ENCODE measurements at places on chromosomes 7 and 10.

GRCh38 chr7:105202616-105203015 is 186.1 kb downstream of the SRPK2 start:
- no peak for DNase-seq

DNA sequence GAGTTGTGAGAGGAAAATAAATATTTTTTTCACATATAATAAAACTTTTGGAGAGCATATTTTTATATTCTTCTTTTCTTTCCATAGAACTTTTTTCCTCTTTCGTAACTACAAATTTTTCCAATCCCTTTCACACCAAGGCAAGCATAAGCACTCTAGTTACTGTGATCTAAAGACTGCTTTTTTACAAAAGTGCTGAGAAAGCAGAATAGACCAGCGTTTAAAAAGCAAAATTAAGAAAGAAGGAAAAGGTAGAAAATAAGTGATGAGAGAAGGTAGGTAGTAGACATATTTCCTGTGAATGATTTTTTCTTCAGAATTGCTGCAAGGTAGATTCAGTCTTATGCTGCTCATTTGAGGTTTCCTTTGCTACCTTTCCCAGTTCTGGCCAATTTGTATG is 195.5 kb downstream of the MBL2 start:
- no peak for DNase-seq

GRCh38 chr10:22754296-22754695 is 39.9 kb upstream of the PIP4K2A start:
- DNase-seq: no peak

DNA sequence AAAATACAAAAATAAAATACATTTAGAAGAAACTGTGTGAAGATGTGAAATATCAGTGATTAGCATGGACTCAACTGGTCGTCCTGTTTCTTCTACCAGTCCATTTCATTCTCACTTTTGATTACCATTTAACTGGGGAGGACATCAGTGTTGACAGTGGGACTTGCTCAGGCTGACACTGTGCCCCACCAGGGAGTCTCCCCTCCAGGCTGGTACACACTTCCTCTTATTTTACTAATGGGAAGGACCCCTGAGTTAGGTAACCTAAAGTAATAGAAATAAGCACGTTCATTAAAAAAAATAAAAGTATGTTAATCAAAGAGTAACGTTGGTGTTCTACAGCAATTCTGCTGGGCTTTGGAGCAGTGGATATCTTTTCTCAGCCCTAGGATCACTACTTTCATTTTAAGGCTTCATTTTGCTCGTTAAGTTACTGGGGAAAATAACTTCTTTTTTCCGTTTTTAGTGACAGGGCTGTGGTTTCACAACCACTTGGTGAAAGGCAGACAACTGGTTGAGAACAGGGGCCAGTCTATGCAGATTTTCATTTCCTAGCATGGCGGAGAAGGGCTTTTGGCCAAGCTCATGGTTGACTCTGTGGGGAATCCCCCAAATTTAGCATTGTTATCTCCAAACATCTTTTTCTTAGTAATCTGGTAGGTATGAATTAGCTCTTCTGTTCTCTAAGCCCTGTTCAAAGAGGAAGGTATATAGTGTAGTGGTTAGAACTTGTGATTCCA is 2.1 kb downstream of the SNX10 start:
- peak; percentile 54 for DNase-seq

GRCh38 chr7:91690541-91691070 is 189.9 kb downstream of the MTERF1 start:
- no peak for DNase-seq

- DNase-seq: no peak
Measured at GRCh38 chr7:100247152-100247757, 27.5 kb downstream of the PVRIG start.

DNA sequence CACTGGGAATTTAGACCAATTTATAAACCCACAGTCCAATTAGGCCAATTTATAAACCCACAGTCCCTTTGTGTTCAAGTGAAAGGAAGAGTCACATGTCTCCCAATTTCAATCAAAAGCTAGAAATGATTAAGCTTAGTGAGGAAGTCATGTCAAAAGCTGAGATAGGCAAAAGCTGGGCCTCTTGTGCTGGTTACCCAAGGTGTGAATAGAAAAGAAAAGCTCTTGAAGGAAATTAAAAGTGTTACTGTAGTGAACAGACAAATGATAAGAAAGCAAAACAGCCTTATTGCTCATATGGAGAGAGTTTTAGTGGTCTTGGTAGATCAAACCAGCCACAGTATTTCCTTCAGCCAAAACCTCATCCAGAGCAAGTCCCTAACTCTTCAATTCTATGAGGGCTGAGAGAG is 245.0 kb downstream of the HDAC9 start:
- DNase-seq: no peak

- DNase-seq: no peak
Measured at GRCh38 chr7:73815436-73815835, 15.4 kb upstream of the CLDN4 start.

DNA sequence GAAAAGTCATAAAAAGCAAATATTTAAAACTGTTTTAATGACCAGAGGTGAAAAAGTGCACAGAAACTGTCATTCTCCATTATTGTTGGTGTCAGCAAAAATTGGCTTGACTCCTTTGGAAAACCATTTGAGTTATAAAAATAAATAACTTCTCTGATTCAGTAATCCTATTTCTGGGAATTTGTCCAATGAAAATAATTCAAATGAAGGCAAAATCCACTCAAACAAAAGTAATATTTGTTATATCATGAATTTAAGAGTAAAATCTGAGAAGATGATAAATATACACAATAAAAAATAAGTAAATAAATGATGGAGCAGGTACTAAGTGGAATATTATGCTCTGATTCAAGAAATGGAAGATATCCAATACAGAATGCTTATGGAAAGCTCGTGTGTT is 326.6 kb upstream of the KLF6 start:
- no peak for DNase-seq

GRCh38 chr7:80279760-80280159 is 145.1 kb downstream of the GNAI1 start:
- DNase-seq: no peak

GRCh38 chr10:14588084-14588937 is 186.4 kb downstream of the FAM107B start:
- no peak for DNase-seq

DNA sequence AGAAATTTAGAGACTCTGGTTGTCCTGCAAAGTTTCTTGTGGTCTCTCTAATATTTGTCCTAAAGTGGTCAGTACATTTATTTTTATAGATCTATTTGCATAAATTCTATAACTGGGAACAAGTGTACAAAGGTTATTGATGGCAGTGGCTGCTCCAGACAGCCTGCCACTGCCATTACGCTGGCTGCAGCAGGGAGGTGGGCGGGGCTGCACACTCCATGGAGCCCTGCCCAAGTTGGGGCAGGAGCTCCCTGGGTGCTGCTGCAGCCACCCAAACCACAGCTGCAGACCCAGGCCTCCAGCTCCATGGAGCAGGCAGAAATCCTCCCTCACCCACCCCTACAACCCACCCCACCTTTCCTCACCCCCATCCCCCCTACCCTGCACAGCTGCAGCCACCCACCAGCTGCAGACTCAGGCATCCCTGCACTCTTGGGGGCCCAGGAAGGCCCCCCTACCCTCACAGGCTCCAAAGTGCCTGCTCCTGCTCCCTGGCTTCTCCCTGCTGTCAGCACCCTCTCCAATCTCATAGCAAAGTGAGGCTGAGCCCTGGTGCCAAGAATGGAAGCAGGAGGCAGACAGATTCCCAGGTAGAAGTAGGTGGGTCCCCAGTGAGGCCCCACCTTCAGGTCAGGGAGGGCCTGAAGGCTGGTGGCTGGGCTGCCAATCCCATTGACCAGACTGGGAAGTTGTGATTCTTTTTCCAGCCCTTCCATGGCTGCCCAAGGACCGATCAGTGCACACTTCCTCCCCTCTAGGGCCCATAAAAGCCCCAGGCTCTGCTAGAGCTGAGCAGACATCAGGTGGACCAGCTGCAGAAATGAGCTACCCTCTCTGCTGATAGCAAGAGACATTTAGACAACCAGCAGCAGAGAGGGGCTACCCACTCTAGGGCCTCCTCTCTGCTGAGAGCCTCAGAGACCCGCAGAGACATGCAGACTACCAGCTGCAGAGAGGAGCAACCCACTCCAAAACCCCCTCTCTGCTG is 4.8 kb upstream of the CYP3A43 start:
- no peak for DNase-seq

DNA sequence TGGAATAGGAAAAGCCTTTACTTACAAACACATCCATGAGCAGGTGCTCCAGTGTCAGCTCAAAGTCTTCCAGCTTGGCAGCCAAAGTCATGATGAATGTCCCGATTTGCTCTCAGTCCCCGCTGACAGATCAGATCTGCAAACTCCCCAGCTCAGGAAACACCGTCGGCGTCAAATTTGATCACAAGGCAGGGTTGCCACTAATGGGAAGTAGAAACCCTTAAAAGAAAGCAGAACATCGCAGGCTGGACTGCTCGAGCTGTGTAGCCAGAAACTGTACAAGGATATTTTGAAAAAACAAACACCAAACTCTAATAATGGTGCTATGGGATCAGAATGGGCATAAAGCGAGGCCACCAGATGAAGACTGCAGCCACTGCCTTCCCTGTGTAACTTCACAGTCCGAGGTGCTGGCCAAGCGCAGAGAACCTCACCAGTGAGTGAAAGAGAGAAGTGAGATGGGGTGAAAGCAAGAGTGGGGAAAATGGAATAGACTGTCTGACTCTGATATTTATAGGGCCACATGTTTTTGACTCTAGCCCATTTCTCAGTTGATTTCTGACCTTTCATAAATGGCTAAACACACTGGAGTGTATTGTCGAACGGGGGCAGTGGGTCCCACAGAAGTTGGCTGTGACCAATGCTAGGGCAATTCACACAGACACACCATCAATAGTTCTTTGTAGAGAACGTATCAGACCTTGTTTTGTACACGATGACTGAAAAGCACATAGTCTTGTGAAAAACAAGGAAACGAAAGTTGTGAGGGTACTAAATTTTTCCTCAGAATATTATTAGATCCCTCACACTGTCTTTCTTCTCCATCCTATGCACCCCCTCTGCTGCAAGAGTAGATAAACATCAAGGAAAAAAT is 306.2 kb downstream of the FRMD4A start:
- DNase-seq: no peak

Measured in stimulated activated CD8-positive, alpha-beta memory T cell treated with anti-CD3 and anti-CD28 coated beads, Interleukin-15, amount 100 ng/mL, for 48 hours (primary cell).